SK-MEL-5 (cell line): ENCODE measurements at places on chromosomes 16 and 17. TPM values are rescaled to one million over a fixed set of nuclear protein-coding genes. Genes with fewer than 3 reads are reported as not detected.

GRCh38 chr16:2095315-2095853 lies 40.3 kb downstream of the PKD1 start:
- DNase-seq: no peak

DNA sequence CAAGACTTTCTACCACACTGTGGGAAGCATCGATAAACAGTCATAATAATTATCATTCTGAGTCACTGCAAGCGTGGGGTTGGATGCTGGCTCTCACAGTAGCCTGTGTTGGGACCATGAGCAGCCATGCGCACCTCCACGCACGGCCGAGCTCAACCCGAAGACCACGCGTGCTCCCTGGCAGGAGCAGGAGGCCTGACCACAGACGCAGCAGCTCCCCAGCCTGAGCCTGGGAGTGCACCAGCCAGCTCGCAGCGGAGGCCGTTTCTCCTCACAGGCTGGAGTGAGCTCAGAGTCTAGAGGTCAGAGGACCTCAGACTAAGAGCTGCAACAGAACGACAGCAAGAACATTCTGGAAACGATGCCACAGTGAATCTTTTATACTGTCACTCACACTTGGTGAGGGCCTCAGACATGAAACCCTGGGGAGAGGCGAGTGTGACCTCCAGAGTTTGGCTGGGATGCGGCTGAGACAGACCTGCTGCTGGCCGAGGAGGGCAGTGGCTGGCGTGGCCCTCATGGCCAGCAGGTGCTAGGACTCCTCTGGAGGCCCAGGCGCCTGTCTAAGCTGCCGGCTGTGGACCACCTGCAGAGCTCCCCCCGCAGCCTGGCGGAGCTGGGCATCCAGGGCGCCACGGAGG lies 6.0 kb downstream of the NDUFAF8 start:
- DNase-seq: no peak

GRCh38 chr16:56617212-56618085 lies 8.1 kb upstream of the MT1E start:
- DNase-seq: no peak

GRCh38 chr16:58217311-58217925 lies 19.5 kb upstream of the CSNK2A2 start:
- DNase-seq: no peak

DNA sequence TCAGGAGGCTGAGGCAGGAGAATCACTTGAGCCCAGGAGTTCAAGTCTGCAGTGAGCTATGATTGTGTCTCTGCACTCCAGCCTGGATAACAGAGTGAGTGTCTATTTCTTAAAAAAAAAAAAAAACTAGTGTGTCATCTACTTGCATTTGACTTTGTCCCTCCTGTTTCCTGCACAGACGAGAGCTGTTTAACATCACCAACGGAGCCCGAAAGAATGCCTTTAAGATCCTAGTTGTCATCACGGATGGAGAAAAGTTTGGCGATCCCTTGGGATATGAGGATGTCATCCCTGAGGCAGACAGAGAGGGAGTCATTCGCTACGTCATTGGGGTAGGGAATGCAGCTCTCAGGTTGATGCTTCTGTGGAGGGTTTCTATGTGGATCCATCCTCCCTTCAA lies 13.4 kb downstream of the ITGAM start:
- no peak for DNase-seq

DNA sequence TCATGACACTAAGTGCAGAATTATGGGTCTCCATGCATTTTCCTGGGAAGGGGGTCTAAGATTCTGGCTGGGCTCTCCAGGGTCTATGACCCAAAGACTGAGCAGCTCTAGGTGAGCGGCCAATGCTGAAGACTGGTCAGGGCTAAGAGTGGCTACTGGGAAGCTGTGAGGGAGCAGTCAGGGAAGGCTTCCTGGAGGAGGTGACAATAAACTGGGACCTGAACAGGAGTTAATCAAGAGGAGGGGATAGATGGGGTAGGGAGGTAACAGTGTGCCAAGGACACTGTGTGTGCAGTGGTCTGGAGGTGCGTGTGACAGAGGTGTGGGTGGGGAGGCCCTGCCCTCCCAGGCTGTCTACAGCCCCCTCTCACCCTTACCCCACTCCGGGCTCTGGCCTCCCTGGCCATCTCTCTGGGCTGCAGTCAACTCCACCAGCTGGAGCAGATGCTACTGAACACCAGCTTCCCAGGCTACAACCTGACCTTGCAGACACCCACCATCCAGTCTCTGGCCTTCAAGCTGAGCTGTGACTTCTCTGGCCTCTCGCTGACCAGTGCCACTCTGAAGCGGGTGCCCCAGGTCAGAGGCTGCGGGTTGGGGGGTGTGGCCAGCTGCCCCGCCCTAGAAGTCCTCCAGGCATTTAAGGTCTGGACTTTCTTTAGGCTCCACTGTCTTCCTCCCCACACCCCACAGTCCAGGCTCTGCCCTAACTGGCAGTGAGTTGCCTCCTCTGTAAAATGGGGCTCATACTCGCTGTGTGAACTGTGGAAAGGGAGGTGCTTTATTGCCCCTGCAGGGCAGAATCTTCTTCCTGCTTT lies 20.4 kb downstream of the ADGRG5 start:
- DNase-seq: no peak

GRCh38 chr16:77424871-77425604 lies 9.8 kb downstream of the ADAMTS18 start:
- DNase-seq: no peak

GRCh38 chr16:13036600-13036999 lies 135.2 kb downstream of the SHISA9 start:
- peak; percentile 59 for DNase-seq

DNA sequence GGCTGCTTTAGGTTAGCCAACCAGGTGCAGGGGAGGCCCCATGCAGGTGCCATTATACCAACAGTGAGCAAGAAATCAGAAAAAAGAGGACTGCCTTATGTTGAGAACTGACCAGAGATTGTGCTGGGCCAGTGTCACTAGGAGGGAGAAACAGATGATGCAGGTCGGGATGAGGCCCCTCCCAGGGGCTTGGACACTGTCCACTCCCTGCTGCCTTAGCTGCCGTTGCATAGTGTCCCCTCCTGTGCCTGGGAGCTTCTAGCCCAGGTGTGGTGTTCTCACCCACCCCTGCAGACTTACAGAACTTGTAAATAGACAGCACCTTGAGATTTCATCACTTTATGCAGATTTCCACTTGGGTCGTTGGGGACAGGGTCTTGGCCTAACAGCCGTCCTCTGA lies 36.7 kb downstream of the PLD6 start:
- no peak for DNase-seq

DNA sequence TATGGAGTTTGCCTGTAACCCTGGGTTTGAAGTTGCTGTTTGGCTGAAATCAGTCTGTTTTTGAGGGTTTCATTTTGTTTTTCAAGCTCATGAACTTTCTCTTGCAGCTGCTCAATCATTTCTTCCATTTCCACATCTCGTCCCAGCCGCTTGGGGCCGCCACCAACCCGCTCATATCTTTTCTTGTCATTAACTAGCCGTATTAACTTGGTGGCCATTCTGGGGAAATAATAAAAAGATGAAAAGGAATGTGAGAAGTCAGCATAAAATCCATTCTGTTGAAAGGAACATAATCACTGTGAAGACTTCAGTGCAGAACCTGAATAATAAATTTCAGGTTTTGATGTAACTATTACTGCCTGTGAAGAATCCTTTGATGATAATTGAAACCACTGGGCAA lies 11.5 kb downstream of the RPGRIP1L start:
- peak; percentile 73 for DNase-seq

- no peak for DNase-seq
Measured at GRCh38 chr17:68461122-68461539, 3.8 kb upstream of the WIPI1 start.

DNA sequence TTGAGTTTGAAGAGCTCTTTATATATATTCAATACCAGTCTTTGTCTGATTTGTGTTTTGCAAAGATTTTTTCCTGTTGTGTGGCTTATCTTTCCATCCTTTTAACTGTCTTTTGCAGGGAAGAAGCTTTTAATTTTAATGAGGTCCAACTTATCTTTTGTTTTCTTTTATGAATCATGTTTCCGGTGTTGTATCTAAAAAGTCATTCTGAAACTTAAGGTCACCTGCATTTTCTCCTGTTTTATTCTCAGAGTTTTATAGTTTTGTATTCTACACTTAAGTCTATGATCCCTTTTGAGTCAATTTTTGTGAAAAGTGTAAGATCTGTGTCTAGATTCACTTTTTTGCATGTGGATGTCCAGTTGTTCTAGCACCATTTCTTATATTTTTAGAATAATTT lies 24.6 kb upstream of the COX10 start:
- DNase-seq: no peak

GRCh38 chr17:76688165-76688622 lies 22.6 kb downstream of the MXRA7 start:
- no peak for DNase-seq

DNA sequence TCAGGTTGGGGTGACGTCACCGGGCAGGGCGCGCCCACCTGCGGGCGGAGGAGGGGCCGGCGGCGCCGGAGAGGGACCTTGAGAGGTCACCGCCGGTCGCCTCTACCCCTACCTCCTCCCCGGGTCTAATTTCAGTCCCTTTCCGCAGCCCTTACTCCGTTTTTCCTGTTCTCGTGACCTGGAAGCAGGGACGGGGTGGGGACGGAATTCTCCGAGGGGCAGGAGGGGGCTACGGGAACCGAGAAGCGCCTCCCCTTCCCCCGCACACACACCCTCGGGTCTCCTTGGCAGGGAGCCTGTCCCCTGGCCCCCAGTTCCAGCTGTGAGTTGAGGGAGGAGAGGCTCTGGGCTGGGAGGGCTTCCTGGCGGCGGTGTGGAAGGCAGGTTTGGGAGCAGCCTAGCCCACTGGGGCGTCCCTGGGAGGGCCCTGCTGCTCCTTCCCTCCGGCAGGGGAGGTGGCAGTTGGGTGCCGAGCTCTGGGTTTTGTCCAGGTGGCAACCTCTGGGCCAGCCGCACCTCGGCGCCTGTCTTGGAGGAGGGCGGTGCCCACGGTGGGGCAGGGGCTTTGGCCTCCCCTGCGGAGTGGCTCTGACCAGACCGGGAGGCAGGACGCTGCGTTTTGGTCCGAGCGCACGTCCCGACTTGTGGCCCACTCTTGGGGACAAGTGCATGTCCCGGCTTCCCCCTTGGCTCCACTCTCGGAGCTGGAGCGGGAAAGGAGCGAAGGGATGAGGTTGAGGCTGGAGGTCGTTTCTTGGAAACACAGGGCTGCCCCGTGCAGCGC lies 773 bp downstream of the SYNGR3 start:
- DNase-seq: no peak

Gene C16orf46
- 0.11 and 0.82 TPM in 2 replicates for total RNA-seq

Gene ZNF597
- total RNA-seq: 2.8 and 3.1 TPM in 2 replicates

Gene CBX4
- 120 and 128 TPM in 2 replicates for total RNA-seq

Gene DBF4B
- 9.0 and 9.4 TPM in 2 replicates for total RNA-seq

Gene SNX20
- not detected in 2 replicates for total RNA-seq

Gene ZSCAN10
- total RNA-seq: 0.13 TPM in 1 of 2 replicates, not detected in the other

Gene CFAP119
- total RNA-seq: 0.05 and 1.8 TPM in 2 replicates
